NCI-H69 (cell line): ENCODE measurements at places on chromosomes 16 and 17.

DNA sequence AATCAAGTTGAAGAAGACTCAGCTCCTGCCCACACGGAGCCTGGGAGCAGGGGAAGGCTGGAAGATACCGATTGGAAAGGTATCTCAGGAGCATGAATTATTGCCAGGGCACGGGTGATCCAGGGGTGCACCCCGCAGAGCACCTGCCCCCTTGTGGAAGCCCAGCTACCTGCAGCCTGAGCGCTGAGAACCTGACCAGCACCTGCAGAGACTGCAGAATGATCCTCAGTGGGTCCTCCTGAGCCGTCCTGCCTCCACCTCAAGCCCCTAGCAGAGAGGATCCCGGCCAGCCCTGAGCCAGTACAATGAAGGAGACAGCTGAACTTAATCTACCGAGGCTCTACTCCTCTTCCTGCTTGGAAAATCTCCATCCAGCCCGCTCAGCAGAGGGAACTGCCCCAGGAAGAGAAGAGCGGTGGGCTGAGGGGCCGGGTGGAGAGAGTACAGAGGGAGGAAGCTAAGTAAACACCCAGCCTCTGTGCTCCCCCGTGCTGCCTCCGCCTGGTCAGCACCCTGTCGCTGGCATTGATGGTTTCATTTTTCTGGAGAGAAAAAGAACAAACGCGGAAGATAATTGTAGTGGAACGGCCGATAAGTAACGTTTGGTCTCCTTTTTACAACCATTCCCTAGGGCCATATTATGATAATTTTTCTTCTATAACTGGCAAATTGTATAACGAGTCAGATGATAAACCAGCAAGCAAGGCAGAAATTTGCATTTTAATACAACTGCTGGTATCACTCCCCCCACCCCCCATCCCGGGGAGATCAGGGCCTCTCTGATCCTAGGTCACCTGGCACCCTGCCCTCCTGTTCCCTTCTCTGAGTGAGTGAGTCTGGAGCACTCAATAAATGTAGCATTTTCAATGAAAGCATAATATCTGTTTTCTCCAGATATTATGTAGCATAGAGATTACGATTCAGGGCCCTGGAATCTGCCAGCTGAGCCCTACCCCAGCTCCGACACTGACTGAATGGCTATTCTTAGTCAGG is 204.5 kb upstream of the RPL38 start:
- DNase-seq = peak; percentile 61

DNA sequence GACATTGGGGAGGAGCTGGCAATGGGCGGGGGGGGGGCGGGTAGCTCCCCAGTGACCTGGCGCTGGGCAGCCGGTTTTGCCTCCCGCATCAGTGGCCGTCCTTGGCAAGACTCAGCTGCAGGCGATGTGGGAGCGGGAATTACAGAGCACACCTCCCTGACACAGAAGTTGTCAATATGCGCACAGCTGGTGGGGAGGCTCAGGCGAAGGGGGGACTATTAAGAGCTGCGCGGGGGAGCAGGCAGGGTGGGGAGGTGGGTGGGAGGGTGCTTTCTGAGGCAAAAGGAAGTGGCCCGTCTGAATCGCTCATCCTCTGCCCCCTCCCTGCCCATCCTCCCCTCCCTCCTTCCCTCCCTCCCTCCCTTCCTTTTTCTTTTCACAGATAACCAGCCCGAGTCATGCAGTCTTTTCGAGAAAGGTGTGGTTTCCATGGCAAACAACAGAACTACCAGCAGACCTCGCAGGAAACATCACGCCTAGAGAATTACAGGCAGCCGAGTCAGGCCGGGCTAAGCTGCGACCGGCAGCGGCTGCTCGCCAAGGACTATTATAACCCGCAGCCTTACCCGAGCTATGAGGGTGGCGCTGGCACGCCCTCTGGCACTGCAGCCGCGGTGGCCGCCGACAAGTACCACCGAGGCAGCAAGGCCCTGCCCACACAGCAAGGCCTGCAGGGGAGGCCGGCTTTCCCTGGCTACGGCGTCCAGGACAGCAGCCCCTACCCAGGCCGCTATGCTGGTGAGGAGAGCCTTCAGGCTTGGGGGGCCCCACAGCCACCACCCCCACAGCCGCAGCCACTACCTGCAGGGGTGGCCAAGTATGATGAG is 44.0 kb downstream of the SREBF1 start:
- DNase-seq = peak; percentile 90

GRCh38 chr17:37188157-37188556 is 187.6 kb upstream of the C17orf78 start:
- no peak for DNase-seq

DNA sequence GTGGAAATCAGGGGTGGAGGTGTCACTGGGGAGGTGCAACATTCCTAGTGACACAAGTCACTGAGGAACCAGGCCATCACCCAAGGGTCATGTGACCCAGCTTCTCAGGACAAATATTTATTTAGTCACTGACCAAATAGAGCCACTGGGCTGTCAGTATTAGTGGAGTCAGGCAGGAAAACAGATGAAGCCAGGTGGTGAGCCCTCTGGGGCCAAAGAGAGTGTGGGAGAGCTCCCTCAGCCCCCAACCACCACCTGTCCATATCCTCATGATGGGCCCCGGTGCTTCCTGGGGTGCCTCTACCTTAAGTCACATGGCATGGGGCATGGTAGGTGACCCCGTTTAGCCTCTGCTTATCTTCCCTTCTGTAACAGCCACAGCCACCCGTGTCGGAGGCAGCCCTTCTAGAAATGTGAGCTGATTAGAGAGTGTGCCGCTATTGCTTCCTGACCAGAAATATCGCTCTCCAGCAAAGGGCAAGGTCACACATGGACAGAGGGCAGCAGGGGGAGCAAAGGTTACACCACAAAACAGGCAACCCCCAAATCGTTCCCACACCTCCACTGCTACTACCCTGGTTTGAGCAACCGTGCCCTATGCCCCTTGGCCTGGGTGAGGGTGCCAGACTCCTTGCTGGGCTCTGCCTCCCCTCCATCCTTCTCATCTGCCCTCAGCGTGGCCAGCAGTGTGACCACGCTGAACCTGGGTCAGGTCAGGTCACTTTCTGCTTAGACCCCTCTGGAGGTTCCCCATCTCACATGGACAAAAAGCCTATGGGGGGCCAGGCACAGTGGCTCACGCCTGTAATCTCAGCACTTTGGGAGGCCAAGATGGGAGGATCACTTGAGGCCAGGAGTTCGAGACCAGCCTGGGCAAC is 8.6 kb upstream of the AKTIP start:
- peak; percentile 53 for DNase-seq

DNA sequence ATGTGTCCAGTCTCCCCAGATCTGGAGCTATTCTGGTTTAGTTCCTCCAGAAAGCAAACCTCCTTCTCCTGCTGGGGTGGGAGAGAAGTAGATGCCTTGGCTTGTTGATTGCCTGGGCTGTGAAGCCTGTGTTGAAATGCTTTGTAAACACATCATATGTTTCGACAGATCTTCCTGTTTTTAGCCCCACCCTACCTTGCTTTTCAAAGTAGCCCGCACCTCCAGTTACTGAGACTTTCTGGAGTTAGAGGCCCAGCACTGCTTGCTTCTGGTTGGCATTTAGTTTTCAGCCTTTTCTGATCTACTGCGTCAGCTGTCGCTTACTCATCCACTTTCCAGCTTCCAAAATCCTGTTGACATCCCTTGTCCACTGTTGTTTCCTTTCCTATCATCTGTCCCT is 17.9 kb upstream of the NDEL1 start:
- no peak for DNase-seq

DNA sequence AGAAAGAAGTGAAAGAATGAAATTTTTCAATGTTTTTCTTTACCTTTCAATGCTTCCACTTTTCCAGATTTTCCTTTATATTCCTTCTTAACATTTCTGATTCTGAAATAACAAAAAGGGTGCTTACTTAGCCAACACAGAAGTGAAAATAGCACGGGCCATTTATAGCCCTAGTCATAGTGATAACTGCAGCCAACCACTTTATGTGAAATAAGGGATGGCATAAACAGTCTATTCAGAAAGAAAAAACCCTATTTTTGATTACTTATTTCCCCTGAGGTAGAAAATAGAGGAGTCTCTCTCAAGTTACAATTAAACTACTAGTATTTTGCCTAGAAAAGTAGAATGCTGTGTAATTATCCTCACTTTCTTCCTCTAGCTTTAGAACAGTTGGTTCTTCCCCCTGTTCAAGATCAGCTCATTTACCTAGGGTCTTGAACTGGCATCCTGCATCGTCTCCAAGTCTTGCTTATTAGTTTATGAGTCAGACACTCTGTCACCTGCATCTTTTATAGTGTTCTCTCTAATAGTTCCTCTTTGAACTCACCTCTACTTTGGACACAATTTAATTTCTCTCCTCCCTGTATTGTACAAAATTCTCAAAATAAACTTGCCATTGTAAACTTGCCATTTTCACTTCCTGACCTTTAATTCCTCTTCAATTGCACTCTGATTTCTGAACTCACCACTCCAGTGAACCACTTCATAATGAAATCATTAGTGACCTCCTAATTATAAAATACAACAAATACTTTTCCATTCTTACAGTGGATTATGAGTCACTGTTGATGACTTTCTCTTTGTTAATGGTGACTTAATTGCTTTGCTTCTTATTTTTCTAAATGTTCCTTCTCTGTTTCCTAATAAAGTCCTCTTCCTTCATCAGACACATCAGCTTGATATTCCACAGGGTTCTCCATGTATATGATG is 23.6 kb downstream of the ABCA6 start:
- no peak for DNase-seq

DNA sequence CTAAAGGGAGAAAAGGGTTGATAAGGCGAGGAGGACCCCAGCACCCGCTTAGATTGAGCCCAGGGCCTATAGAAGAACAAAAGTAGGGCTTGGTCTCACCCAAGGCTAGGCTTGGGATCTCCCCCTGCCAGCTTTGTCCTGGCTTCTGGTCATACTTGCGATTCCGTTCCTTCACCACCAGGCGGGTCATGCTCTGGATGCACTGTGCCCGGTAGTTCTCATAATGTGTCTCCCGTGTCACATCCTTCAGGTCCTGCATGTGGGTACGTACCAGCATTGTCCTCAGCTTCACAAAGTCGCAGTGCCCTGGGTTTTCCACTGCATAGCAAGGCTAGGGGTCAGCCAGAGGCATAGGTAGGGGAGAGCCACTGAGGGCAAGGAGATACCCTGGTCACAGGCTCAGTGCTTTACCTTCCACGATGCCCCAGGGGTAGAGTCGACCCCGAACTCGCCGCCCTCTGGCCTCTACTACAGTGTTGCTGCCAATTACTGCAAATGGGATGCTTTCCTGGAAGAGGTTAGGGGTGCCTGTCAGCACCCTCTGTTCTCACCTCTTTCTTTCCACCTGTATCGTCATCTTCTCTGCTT is 6.5 kb upstream of the MTMR4 start:
- DNase-seq = peak; percentile 42

- DNase-seq = no peak
Observed at GRCh38 chr17:3545151-3545550, 12.5 kb downstream of the TRPV3 start.

- DNase-seq = peak; percentile 73
Observed at GRCh38 chr17:38333635-38334295, 10.0 kb downstream of the GPR179 start.

- no peak for DNase-seq
Observed at GRCh38 chr16:77459534-77460254, 24.9 kb upstream of the ADAMTS18 start.

DNA sequence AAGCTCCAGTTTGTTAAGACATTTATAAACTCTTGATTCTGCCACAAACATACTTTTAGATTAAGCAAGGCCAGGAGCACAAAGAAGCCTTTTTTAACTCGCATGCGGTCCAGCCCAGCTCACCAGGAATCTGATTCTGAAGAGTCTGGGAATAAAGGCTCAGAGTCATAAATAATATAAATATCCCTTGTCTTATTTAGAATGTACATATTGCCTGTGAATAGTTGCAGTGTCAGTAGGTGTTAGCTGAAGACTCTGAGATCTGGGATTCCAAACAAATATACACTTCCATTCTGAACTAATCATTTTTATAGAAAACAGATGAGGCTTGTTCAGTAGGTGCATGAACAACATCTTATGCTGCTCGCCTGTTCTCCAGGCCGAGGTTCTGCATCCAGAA is 59.1 kb upstream of the ELAC2 start:
- no peak for DNase-seq

GRCh38 chr16:27109666-27110523 is 43.2 kb downstream of the C16orf82 start:
- peak; percentile 84 for DNase-seq

DNA sequence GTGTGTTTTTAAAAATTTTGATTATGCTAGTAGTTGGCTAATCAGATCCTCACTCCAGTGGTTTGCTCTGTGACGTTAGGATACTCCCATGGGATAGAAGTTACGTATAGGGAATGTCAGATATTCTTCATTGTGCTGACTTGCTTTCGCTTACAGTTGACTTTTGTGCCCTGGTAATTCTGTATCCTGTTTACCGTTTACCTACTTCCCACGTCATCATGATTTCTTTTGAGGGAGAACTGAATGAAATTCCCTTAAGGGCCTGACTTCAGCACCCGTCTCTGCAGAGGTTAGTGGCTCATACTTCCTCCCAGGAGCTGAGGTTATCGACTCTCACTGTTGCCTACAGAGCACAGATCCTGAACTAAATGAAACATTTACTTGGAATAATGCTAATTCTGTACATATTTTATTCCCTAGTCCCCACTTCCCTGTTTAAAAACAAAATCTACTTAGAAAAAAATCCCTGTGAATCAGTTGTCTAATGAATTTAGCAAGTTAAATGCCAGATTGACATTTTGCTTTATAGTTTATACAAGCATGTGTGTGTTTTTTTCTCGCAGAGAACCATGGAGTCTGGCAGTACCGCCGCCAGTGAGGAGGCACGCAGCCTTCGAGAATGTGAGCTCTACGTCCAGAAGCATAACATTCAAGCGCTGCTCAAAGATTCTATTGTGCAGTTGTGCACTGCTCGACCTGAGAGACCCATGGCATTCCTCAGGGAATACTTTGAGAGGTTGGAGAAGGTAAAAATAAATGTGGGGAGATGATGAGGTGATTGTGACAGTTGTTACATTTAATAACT is 2.8 kb downstream of the PRKAR1A start:
- no peak for DNase-seq

DNA sequence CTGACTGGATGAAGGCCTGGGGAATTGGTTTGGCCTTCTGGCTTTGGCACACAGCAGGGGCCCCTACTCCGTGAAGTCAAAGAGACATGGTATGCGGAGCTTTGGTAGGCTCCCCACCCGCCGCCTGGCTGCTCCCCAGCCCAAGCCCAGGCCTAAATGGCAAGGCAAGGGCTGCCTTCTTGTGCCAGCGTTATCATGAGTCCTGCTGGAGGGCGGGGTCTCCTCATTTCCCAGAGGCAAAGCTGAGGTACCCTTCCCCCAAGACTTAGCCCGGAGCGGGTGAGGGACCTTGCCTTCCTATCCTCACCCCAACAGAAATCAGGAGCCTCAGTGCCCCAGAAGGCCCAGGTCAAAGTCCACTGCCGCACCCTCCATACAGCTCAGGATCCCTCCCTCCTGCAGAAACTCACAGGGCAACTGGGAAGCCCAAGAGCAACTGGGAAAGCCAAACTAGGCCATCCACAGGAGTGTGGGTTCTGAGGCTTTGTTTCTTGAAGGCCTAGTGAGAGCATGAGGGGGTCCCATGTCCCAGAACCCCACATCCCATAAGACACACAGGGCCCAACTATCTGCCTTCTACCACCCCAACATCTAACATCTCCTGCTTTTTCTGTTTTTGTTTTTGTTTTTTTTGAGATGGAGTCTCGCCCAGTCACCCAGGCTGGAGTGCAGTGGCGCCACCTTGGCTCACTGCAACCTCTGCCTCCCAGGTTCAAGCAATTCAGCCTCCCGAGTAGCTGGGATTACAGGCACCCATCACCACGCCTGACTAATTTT is 9.3 kb downstream of the PGAP3 start:
- no peak for DNase-seq
